ENCODE measurements at places on chromosomes 5 and 9.

- DNase-seq = no peak
Measured at GRCh38 chr5:168118042-168118668, 173.3 kb upstream of the WWC1 start.

DNA sequence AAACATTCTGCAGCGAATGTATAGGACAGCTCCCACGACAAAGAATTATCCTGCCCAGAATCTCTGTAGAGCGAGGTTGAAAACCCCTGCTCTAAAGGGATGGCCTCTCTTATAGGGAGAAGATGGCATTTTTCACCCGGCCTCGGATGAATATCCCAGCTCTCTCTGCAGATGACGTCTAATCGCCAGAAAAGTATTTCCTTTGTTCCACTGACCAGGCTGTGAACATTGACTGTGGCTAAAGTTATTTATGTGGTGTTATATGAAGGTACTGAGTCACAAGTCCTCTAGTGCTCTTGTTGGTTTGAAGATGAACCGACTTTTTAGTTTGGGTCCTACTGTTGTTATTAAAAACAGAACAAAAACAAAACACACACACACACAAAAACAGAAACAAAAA, 17.4 kb upstream of the RARS1 start:
- no peak for DNase-seq

GRCh38 chr9:98328141-98328540, 72.7 kb upstream of the TBC1D2 start:
- no peak for DNase-seq

- DNase-seq = no peak
Measured at GRCh38 chr9:136074706-136075105, 20.4 kb downstream of the NACC2 start.

DNA sequence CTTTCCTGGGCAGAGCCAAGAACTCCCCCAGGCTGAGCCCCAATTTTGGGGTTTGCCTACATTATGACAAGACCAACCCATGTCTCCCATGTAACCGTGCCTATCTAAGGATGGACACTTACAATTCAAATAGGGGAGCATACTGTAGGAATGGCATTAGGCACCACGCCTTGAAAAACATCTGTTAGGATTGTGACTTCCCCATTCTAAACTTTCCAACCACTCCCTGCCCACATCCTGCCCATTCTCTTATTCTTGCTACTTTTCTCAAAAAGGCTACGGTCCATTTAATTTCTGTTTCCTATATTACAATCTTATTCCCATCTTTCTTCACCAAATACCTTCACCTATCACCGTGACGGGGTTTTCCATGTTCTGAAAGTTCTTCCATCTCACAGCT, 99.2 kb downstream of the LPAR1 start:
- DNase-seq = no peak

DNA sequence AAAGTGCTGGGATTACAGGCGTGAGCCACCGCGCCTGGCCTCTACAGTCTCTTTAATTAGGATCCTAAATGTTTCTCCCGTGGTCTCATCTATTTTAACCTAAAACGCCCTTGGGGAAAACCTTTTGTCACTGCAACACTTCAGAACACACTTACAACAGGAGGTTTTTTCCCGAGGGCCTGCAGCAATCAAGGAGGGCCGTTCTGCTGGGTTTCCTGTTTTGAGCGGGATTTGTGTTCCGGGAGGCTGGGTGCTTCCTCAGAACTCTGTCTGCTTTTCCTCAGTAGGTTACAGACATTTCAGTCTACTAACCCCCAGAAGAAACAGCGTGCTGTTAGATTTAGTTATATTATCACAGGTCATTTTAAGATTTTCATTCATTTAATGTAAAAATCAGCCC, 65.4 kb upstream of the IRX4 start:
- DNase-seq = no peak

DNA sequence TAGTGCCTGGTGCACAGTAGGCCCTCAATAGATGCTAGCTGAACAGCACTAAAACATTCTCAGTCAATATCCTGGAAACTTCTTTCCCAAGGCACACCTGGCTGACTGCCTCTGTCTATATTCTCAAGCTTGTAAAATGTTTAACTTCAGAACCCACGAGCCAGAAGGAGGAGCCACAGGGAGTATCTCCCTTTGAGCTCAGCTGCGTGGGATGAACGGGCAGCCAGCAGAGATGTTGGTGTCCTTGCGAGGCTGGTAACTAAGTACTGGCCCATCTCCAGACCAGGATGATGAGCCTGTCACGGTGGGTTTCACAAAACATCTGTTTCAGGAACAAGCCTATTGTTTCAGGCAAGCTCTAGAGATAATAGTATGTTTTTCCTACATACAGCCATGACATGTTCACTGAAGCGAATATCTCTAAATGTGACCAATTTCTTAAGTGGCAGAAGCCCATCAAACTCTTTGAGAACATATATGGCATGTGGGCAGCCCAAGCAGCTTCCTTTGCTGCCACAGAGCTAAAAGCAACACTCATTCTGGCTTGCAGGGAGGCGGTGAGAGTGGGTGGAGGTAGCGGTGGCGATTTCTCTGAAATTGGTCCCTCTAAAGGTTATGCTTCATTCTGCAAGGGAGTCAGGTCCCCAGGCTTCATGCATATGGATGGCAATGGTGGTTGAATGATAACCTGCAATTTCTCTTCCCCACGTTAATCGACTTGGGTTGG, 206.2 kb downstream of the TTLL11 start:
- peak; percentile 72 for DNase-seq

DNA sequence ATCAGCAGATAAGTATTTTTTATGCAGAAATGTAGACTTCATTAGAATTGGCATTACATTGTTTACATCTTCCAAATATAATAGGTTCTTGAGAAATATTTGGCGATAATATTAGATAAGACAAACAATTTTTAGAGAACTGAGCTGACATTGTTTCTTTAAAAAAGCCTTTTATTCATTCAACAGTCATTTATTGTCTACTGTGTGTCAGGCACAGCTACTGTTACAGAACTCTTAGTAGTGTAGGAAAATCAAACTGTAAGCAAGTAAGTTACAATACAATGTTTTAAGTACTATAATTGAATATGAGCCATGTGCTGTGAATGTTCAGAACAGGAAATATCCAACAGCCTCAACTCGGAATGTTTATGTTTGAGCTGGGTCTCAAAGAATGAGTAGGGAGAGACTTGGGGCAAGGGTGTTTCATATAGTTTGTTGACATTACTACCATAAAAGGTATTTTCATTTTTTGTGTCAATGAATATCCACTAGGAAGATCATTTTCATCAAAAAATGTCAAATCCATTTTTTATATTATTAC, 114.0 kb downstream of the CDC42SE2 start:
- DNase-seq = no peak

DNA sequence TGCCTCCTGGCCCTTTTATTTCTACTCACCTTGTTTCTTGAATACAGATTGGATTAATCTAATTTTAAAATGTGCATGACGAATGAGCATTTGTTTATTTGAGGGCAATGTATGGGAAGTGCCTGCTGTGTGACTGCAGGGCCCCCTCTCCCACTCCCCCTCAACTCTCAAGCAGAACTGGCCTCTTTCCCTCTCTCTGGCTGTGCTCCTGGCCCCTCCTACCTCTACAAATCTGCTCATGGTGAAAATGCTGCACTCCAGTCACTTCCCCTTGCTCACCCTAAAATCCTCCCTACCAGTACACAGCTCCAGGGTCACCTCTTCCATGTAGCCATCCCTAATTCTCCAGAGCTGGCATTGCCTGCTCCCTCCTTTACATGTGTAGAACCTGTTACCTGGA, 17.2 kb upstream of the NDST1 start:
- no peak for DNase-seq

DNA sequence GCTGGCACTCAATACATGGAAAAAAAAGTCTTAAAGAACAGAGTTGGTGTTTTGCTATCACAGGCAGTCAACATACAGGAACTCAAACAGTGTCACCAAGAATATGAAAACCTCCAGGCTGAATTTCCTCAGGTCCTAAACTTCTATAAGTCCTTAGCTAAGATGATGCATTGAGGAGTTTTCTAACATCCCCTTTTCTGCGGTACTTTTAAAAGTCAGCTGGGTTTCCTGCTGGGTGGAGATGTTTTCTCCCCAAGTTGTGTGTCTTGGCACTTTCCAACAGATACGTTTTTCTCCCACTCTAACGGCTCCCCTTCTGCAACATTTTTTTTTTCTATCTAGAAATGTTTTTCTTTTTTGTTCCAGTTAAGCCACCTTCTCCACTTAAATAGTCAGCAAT, 244.8 kb upstream of the HAPLN1 start:
- DNase-seq = no peak

DNA sequence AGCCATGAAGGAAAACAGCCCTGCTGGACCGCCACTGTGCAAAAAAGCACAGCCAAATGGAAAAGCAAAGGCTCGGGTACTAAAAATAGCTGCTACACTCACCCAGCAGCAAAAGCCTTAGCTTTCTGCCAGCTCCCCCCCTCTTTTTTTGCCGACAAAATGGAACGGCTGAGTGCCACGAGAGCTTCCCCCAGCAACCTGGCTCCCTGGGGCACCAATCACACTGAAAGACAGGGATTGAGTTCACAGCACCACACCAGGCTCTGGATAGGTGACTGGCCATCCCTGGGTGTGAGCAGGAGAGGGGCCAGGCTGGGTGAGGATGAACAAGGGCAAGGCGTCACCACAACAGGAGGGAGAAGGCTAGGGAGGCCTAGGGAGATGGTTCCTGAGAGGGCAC, 66.7 kb downstream of the SIL1 start:
- no peak for DNase-seq

GRCh38 chr5:103690676-103691075, 128.1 kb upstream of the NUDT12 start:
- DNase-seq = no peak

DNA sequence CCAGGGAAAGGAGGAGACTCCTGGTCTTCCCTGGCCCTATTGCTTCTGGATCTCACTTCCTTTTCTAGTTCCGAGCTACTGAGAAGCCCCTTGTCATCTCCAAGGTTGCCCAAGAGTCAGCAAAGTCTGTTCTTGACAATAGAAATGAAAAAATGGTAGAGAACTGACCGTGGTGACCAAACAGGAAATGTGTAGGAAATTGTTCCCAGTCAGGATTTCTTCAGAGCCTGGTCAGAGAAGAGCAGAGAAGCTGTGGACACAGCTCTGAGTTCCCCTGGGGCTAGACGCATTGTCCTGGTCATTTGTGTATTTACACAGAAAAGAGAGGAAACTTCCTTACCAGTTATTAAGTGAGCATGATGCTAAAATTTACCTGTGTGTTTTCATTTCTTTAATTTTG, 35.6 kb downstream of the S1PR3 start:
- no peak for DNase-seq

- no peak for DNase-seq
Measured at GRCh38 chr5:80217667-80218066, 38.2 kb downstream of the SERINC5 start.

DNA sequence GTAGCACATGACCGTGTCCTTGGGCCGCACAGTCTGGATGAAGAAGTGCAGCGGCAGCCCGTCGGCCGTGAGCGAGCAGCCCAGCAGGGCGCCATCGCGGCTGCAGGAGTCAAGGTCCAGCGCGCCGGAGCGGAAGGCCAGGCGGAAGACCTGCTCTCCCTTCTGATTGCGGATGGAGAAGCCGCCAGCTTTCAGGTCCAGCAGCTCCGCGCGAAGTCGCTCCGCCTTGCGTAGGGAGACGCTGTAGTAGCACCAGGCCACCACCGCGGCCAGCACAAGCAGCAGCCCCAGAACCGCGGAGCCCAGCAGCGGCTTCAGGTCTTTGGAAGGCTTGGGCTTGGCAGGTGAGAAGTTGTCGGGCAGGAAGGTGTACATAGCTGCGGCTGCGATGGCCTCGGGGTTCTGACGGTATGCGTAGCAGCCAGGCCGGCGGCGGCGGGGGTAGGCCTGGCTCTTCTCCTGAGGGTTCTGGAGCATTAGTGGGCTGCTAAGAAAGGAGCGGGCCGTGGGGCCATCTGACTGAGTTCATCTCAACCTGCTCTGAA, 4.2 kb downstream of the MYORG start:
- peak; percentile 47 for DNase-seq

GRCh38 chr9:108586471-108587139, 269.2 kb downstream of the ACTL7B start:
- DNase-seq = no peak

- DNase-seq = no peak
Measured at GRCh38 chr9:13718086-13718485, 438.6 kb upstream of the MPDZ start.

DNA sequence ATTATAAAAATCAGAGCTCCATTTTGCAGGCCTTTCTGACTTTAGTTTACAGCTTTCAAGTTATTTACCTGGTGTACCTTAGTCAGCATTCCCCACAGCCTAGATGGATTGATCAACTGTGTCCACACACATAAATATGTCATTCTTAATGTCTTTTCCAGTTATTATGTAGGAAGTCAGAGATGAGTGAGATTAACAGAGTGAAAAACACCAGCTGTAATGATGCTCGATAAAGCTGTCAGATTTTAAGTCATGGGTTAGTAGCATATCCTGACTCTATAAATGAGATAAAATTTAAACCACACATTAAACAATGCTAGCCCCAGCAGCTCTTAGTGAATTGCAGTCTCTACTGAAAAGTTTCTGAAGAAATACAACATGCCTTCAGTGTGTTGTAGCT, 48.9 kb downstream of the NUDT12 start:
- no peak for DNase-seq

- DNase-seq = no peak
Measured at GRCh38 chr9:135671591-135672041, 8.5 kb downstream of the LCN9 start.

GRCh38 chr5:52727020-52727419, 60.7 kb upstream of the ITGA1 start:
- no peak for DNase-seq

GRCh38 chr5:171861381-171861780, 75.8 kb downstream of the SMIM23 start:
- no peak for DNase-seq

- no peak for DNase-seq
Measured at GRCh38 chr9:70789086-70789485, 332.3 kb downstream of the TRPM3 start.

DNA sequence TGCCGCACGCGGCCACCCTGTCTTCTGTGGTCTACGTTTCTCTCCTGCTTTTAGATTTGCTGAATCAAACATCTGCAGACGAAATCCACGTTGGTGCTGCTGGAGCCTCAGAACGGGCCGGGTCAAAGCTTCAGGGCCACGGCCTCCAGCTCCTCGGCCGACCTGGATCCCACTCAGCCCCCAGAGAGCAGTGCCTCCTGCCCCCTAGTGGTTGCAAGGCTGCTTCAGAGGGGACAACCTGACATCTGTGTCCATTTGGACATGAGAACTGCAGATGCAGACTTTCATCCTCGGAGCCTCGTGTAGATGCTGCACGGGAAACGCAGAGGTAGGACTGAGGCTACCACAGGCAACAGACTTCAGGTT, 23.0 kb upstream of the SLC6A3 start:
- DNase-seq = no peak

DNA sequence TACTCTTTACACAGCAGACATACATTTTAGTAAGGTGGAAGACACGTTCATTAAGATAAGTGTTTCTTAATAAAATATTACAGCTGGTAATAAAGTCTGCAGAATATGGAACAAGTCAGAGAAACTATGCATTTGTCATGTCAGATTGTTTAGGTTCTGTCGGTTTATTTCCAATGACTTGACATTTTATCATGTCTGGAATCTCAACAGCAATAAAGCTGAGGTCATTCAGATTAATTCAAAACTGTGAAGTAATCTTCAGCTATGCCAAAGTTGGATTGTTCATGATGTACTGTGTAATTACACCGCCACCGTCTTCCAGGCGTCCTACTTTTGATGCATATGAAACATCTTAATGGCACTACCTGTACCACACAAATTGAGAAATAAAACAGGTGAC, 1032.6 kb downstream of the CDH12 start:
- DNase-seq = no peak

Data from stimulated activated effector memory CD8-positive, alpha-beta T cell treated with anti-CD3 and anti-CD28 coated beads, Interleukin-12 subunit alpha, Interleukin-12 subunit beta, amount 100 ng/mL, for 72 hours (primary cell).